ENCODE measurements at places on chromosomes 5 and 9.

DNA sequence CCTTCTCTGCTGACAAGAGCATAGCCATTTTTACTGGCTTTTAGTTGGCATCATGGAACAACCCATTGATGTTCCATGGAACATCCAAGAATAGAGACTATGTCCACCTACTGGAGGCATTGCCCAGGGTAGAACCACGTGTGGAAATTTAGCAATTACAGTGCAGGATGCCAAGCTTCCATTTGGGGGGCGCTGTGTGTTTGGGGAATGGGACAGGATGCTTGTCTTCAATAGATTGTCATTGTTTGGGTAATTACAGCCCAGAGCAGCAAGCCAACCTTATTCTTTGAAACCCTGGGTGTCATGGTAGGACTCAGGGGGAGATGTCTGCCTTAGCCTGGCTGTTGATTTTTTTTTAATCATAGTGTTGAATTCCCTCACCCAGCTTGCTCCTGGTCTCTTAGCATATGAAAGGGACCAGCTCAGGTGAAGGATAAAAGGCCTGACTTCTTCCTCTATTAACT lies 171.1 kb downstream of the DOCK2 start:
- no peak for DNase-seq

- DNase-seq: no peak
These were observed 148.2 kb upstream of the SLC12A2 start for GRCh38 chr5:127935398-127935797.

DNA sequence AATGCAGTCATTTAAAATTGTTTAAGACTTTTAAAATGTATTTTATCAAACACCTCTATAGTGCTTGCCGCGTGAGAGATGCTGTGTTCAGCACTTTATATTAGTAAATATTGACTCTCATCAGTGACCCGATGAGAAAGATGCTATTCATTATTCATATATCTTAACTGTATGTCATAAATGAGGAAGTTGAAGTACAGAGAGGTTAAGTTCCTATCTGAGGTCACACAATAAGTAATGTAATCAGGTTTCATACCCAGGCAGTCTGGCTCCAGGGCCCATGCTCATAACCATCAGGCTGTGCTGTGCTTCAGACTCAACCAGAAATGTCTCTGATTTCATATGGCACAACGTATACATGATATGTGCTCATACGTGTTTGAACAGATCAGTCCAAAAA lies 119.0 kb downstream of the SV2C start:
- DNase-seq: no peak

- no peak for DNase-seq
These were observed 24.9 kb downstream of the C9orf50 start for GRCh38 chr9:129595903-129596540.

DNA sequence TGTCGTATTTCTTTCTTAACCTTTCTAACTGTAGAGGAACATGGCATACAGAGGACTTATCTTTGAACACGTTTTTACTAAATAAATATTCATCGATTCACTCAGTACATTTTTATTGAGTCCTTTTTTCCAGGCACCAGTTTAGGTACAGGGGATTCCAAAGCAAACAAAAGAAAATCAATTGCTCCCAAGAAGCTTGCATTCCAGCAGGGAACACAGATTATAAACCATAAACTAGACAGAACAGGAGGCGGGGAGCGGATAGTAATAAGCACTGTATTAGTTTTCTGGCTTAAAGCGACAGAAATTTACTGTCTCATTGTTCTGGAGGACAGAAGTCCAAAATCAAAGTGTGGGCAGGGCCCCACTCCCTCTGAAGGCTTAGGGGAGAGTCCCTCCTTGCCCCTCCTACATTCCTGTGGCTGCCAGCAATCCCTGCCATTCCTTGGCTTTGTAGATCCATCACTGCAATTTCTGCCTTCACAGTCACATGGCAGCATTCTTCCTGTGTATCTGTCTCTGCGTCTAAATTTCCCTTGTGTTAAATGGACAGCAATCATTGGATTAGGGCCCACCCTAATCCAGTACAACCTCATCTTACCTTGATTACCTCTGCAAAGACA lies 115.5 kb downstream of the COL23A1 start:
- DNase-seq: no peak

DNA sequence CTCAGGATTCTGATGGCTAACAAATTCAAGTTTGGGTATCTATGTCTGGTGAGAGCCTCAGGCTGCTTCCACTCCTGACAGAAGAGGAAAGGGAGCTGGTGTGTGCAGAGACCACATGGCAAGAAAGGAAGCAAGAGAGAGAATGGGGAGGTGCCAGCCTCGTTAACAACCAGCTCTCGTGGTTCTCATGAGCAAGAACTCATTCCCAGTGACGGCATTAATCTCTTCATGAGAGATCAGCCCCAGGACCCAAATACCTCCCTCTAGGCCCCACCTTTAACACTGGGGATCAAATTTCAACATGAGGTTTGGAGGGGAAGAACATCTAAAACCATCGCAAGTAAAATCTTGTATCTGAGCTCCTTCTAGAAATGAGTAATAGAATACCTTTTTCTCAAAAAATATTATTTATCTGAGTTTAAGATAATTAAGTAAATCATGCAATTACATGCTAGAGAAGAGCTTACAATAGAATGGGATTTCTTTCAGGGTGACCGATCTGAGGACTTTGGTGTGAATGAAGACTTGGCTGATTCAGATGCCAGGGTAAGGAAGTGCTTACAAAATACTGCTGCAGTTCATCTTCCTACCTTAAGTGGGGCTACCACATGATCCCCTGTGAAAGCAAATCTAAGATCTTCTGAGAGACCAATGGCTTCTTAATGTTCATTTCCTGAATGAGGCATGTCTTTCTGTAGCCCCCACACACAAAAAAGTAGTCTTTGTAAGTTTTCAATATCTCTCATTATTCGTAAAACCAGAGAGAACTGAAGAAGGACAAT lies 11.5 kb downstream of the ANXA1 start:
- DNase-seq: no peak
